ENCODE measurements at places on chromosomes 7 and 10. TPM values are rescaled to one million over a fixed set of nuclear protein-coding genes. Genes with fewer than 3 reads are reported as not detected.

The GATA3 gene
- 0.33 TPM for polyA plus RNA-seq

The GGCT gene
- 197 TPM for polyA plus RNA-seq

The TSPAN33 gene
- polyA plus RNA-seq, result 17.6 TPM

The GHRHR gene
- polyA plus RNA-seq, result 2.2 TPM

The CRHR2 gene
- polyA plus RNA-seq, result 1.4 TPM

All from GM23338 (cell line).